ENCODE measurements at places on chromosomes 12 and 14.

GRCh38 chr14:24692382-24693352 lies 58.7 kb upstream of the GZMB start:
- DNase-seq = peak; percentile 26

GRCh38 chr12:119229837-119230236 lies 51.1 kb downstream of the HSPB8 start:
- DNase-seq = no peak

DNA sequence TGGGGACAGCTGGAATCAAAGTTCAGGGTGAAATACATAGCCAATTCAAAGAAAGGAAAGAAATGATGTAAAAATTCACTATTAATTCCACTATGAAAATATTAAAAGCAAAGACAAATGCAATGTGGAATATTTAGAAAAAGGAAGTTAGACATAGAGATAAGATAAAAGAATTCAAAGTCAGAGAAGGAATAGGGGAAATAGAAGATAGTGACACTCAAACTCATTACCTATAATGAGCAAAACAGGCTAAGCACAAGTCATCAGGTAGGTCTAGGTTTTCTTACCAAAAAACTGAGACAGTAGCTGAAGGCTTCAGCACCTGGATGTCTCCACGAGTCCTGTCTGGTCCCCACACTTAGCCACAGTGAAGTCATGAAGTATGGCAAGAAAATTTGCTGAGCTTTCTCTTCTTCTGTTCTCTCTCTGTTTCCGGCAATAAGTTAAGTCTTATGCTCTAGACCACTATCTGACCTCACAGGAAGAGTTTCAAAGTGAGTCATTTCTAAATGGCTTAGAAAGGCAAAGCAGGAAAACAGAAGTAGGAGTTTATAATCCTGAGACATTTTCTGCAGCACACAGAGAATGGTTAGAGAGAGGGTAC lies at the start of gene C3AR1:
Gene C3AR1 (minus strand): TSS at position 369 of the 604 bp plus-strand sequence. CDS start 6,174 bp downstream, outside the sequence.
- DNase-seq = no peak

- DNase-seq = no peak
Observed at GRCh38 chr14:100471441-100472093, 115.7 kb downstream of the BEGAIN start.

DNA sequence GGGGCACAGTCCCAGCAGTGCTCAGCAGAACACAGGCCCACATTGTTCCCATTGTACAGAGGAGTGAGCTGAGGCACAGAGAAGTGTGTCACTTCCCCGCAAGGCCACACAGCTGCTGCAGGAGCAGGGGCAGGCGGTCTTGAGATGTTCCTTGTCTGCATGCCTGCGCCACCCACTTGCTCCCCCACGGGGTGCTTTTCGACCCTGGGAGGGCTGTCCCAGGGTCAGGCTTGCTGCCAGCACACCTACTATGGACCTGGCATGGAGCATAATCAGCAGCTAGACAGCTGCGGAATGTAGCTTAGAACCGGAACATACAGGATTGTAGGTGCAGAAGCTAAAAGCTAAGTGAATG lies 7.8 kb upstream of the EP400 start:
- DNase-seq = no peak

GRCh38 chr14:23097786-23098185 lies 2.5 kb downstream of the C14orf119 start:
- no peak for DNase-seq

- DNase-seq = no peak
Observed at GRCh38 chr12:75704664-75705063, 193.3 kb upstream of the KRR1 start.

DNA sequence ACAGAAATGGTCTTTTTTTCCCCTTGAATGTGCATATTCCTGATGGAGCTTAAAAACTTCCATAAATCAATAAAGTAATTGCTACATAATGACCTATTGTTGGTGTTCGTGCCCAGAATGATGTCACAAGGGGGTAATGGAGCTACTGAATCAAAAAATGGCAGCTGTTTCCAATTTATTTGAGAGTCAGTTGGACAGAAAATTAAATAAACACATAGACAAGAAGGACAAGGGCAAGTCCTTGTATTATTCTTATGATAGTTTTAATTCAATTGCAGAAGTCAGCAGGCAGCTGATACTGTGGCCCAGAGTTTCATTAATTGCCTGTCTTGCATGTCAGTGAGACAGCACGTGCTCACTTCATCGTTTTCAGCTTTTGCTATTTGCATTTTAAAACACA lies 473.5 kb downstream of the ETNK1 start:
- DNase-seq = no peak

- DNase-seq = no peak
Observed at GRCh38 chr12:11756022-11756421, 106.5 kb downstream of the ETV6 start.

DNA sequence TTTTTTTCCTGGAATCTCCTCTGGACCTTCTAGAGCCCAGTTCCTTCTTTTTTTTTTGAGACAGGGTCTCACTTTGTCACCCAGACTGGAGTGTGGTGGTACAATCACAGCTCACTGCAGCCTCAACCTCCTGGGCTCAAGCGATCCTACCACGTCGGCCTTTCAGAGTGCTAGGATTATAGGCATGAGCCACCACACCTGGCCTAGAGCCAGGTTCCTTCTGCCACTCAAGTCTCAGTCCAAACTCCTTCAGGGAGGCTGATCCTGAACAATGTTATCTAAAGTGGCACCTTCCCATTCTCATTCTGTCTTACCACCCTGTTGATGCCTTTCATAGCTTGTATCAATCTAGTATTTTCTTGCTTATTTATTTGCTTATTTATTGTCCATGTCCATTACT lies 22.3 kb upstream of the ELK3 start:
- no peak for DNase-seq

Data from stimulated activated CD8-positive, alpha-beta memory T cell treated with anti-CD3 and anti-CD28 coated beads, Interleukin-4, amount 100 ng/mL, for 24 hours (primary cell).